Posterior vena cava (tissue), 2 donors: ENCODE measurements at places on chromosomes 1 and 21. TPM values are rescaled to one million over a fixed set of nuclear protein-coding genes. Genes with fewer than 3 reads are reported as not detected.

HEYL gene
- total RNA-seq, result 47.1 TPM

DNA sequence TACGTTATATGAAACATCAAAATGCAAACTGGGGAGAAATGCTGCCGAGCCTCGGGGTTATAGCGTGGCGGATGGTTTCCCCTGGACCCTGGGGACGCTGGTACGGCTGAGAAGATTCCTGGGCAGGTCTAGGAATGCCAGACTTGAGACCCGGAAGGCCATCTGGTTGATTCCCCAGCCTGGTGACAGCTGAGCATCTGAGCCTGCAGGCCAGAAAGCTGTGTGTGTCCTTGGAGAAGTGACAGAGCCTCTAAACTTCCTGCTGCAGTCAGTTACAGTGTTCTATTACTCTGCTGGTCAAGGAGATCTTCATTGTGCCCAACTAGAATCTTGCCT, 2.3 kb downstream of the VASH2 start:
- DNase-seq, result no peak

GRCh38 chr1:118143831-118144230, 41.2 kb downstream of the SPAG17 start:
- no peak for DNase-seq

HAO2 gene
- not detected for total RNA-seq

GRCh38 chr1:71393301-71393700, 312.5 kb upstream of the ZRANB2 start:
- DNase-seq, result no peak

- DNase-seq, result no peak
Observed at GRCh38 chr1:115879977-115880376, 39.1 kb upstream of the NHLH2 start.
